Right cardiac atrium (tissue), 5 donors: ENCODE measurements at places on chromosomes 3 and 15. TPM values are rescaled to one million over a fixed set of nuclear protein-coding genes. Genes with fewer than 3 reads are reported as not detected.
A peak's percentile ranks its signal among the peaks of the same experiment; 100 is the strongest.

Gene ACTR8
- 31.5 TPM for total RNA-seq

Gene UBE3A
- total RNA-seq: 106 TPM

Gene SOX2
- 0.17 TPM for total RNA-seq

Gene NANOGP8
- not detected for total RNA-seq

Gene GOLGA8M
- 3.0 TPM for total RNA-seq

Gene ENTPD3
- 0.28 TPM for total RNA-seq

Gene EPHB1
- 0.97 TPM for total RNA-seq

DNA sequence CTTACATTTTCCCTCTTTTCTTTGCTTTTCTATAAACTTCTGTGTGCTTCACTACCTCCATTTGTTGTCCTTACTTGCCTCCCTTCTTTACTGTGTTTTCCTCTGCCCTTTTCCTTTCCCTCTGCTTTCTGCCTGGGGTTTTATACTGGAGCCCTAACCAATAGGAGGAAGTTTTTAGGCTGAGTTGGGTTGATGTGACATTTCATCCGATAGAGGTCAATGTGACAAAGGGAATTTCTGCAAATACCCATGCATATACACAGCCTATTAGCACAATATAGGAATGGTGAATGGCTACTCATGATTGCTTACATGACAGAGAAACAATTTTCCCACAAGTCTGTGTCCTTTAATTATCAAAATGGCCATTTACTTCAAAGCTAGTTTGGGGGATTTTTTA, 153.0 kb upstream of the ARPP21 start:
- DNase-seq: no peak

DNA sequence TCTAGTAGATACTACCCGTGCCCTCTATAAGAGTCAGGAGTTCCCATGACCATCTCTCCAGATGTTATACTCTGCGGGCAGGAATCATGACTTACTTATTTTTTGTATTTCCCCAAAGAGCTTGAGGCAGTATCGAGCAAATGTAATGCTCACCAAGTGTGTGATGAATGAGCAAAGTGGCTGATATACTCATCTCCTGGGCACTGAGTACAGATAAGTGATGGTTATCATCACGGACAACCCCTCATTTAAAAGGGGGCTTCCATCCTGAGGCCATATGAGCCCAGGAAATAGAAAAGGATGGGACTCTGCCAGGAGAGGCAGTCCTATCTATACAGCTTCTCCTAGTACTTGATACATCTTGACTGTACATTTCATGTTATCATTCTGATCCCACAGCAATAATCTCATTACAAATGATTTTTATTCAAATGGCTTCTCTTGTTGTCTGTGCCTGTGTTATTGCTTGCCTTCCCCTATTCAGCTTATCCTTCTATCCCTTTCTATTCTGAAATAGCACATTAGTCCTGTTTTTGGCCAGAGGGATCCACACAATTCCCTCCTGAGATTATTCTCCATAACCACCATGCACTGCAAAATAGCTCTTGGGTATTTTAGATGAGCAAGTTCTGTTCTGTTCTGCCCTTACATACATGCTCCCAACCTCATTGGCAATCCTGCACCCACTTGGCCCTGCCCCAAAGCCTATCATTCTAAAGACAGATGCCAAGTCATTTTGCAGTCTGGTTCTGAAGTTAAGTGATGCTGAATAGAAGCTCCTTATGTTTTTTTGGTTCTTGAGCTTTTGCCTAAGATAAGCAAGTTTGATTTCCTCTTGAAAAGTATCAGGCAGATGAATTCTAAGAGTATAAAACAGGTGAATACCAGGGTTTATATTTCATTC, 48.0 kb upstream of the MRPL3 start:
- no peak for DNase-seq

GRCh38 chr3:185730550-185730949, 94.3 kb downstream of the IGF2BP2 start:
- no peak for DNase-seq

- no peak for DNase-seq
These were observed 82.0 kb downstream of the LIPC start for GRCh38 chr15:58513726-58514336.

DNA sequence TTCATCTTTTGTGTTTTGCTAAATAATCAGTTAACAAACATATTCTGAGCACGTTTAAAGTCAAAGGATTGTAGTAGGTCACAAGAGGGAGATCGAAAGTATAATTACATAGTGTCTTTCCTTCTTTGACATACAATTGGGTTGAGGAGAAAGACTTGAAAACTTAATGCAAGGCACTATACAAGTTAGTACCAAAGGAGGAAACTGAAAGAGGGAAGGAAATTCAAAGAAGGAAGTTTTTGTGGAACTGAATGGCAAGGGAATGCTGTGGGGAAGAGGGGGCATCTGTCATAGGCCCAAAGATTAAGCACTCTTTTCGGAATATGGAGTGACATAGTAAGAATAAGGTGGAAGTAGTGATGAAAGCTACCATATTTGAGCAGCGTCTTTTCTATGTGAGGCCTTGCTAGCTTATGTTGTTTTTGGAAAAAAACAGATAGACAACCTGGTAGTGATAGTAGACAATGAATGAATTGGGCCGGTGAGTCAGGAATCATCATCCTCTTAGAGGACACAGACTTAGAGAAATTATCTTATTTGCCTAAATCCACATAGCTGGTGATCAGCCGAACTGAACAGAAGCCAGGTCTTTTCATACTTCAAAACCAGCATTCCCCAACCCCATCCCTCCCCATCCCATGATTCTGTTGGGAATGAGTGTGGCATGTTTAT, 10.2 kb downstream of the MBNL1 start:
- DNase-seq: no peak

GRCh38 chr3:172647080-172647479, 63.8 kb downstream of the NCEH1 start:
- no peak for DNase-seq

DNA sequence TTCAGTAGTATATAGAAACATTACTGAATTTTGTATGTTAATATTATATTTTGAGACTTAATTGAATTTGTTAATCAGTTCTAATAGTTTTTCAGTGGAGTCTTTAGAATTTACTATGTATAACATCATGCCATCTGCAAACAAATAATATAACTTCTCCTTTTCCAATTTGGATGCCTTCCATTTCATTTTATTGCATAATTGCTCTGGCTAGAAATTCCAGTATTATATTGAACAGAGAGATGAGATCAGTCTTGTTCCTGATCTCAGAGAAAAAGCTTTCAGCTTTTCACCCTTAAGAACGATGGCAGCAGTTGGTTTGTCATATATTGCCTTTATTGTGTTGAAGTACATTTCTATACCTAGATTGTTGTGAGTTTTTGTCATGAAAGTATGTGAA, 40.4 kb downstream of the OR4F15 start:
- no peak for DNase-seq

GRCh38 chr3:69425249-69425648, 39.4 kb upstream of the FRMD4B start:
- no peak for DNase-seq

DNA sequence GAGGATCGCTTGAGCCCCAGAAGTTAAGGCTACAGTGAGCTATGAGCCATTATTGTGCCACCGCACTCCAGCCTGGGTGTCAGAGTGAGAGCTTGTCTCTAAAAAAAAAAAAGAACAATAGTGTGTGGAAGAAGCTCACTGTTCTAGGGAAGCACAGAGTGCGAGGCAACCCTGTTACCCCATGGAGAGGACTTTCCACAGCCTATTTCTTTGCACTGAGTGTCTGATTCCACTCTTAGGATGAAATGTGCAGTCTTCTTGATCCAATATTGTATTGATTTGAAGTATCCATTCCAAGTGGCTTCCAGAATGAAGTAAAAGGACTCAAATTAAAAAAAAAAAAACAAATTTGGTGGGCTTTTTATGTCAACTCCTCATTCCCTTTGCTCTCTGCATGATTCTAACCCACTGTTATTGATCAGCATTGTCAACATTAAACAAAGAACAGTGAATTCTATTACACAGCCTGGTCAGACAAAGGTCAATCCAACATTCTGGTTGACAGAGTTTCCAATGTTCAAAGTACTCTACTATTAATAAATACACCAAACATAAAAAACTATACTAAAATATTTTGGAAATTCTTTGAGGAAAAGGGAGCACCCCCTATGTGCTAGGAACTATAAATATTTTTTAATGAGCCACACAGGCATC, 150.2 kb upstream of the PTPRG start:
- DNase-seq: no peak

DNA sequence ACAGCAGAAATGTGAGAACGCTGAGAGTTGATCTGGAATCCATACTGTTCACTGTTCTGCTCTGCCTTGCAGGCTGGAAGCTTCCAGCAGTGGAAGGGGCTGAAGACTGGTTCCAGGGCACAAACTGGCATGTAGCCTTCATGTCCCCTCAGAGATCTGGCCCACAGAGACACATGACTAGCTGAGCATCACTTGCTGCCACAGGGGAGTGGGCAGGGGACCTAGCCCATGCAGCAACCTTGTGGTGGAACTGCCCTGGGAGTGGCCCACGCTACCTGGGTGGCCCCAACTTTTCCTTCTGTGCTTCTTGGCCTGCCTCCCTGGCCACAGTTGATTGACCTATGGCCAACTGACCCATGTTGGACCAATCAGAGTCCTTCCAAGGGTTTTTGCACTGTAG, 98.1 kb downstream of the TPRA1 start:
- no peak for DNase-seq

GRCh38 chr3:145450018-145450682, 710.8 kb downstream of the PLOD2 start:
- DNase-seq: no peak

DNA sequence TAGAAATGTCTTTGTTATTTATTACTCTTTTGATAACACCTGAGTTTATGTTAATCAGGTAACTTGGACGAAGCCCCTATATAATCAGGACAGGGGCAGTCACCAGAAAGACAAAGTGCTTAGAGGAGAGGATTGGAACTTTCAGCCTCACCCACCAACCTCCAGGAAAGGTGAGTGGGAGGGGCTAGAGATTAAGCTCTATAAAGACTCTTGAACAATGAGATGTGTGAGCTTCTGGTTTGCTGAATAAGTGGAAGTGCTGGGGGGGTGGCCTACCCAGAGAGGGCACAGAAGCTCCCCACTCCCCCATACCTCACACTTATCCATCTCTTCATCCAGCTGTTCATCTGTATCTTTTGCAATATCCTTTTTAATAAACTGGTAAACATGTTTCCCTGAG, 73.9 kb downstream of the TTBK2 start:
- DNase-seq: no peak

- no peak for DNase-seq
These were observed 108.3 kb downstream of the OCA2 start for GRCh38 chr15:27990521-27991515.

- no peak for DNase-seq
These were observed 1152.4 kb upstream of the ALCAM start for GRCh38 chr3:104214277-104214676.

GRCh38 chr3:13483988-13484695, 4.0 kb downstream of the HDAC11 start:
- DNase-seq: no peak

DNA sequence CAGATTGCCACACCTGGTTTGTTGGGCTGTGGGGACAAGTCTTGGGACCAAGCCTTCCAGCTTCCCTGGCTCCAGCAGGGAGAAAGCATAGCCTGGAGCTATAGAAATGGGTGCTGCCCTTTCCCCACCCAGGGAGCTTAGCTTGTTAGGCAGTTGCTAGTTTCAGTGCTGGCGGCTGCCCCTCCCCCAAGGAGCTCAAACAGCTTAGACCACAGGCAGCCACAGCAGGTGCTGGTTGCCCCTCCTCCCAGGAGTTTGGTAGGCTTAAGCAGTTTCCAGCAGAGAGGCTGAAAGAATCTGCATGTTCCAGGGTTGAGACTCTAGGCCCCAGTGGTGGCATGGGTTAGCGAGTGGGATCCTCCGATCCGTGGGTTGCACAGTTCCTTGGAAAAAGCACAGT, 889.7 kb downstream of the IGSF11 start:
- peak; percentile 12 for DNase-seq

- DNase-seq: no peak
These were observed 705.3 kb downstream of the NLGN1 start for GRCh38 chr3:174102866-174103265.

DNA sequence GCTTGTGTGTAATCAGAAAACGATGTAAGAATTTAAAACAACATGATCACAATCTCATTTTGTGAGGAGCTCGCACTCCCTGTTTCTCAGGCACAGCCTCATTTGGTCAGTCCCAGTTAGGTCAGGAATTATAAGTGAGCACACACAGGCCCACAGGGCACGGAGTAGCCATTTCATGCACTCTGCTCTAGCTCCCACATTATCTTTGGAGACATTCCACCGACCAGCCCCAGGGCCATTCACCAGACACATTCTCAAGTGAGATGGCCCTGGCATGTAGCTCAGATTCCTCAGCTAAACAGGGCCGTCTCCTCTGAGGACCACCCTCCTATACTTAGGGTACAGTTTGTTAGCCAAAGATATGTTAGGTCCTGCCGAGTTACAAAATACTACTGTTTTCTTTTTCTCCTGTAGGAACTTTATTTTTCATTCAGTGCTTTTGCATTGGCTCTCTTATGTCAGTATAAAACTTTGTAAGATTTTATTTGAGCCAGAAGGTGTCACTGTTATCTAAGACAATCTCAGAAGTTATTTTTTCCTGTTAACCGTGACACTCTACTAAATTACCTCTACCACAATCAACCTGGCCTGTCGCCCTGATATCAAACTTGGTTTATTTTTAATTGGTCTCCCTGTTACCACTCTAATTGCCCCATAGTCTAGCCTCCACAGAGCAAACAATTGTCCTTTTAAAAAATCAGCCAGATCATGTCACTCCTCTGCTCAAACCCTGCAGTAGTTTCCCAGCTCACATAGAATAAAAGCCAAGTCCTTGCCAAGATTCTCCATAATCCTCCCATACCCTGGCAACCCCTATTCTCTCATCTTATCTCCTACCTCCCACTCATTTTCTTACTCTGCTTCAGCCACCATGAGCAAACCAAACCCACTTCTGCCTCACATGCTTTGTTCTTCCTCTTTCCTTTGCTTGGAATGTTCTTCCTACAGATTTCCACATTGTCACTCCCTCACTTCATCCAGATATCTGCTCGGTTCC, 105.7 kb downstream of the PPP2R3A start:
- peak; percentile 70 for DNase-seq

DNA sequence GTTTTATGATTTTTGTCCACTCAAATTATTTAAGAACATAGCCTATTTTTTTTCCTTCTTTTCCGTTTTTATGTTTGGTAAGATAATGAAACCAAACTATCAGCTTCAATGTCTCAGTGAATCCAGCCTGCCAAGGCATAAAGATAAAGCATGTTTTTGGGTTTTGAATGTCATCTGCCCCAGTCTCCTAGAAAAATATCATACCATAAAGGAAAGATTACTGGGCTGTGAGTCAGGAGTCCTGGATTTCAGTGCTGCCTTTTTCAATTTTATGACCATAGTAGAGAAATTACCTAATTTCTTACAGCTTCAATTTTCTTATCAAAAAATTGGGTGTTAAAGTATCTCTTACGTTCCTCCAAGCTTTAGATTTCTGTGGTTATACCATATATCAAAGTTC, 87.5 kb downstream of the GAP43 start:
- no peak for DNase-seq
